ENCODE measurements at places on chromosomes 5 and 9.

DNA sequence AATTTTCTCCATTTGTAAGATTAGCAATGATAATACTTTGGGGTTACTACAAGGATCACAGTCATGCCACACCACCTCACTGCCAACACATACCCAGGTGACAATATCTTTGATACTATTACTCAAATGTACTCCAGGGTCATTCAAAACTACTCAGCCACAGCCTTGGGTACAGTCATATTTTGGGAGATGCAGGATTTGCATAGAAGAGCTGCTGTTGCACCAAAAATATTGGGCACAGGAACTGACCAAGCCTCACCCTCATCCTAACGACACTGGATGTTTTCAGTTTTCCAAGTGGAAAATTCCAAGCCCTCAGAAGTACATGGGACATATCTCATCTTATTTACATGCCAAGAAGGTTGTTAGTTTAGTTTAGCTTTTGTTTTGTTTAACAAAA, 120.9 kb upstream of the C6 start:
- DNase-seq = no peak

DNA sequence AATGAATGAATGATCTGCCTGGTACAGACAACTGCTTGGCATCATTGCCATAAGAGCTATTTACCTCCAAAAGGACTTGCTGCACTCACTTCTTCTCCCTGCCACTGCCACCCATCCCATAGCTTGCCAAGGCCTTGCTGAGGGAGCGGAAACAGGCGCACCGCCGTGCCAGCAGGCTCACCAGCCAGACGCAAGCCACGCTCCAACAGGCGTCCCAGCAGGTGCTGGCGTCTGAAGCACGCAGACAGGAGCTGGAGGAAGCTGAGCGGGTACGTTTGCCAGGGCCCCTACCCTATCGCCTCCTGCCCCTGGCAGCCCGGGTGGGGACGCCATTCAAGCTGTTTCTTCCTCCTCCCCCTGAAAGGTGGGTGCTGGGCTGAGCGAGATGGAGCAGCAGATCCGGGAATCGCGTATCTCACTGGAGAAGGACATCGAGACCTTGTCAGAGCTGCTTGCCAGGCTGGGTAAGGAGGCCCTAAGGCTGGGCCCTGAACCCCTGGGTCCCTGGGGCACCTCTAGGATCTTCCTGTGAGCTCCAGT, 8.9 kb upstream of the AIF1L start:
- no peak for DNase-seq

- DNase-seq = no peak
Observed at GRCh38 chr9:5953743-5954707, 61.4 kb downstream of the RANBP6 start.

- DNase-seq = no peak
Observed at GRCh38 chr9:107898761-107899160, 409.2 kb upstream of the KLF4 start.

GRCh38 chr5:96113170-96113939, 151.7 kb upstream of the ELL2 start:
- DNase-seq = no peak

GRCh38 chr5:30661730-30662129, 531.8 kb upstream of the CDH6 start:
- DNase-seq = no peak
